Stimulated activated CD8-positive, alpha-beta memory T cell treated with anti-CD3 and anti-CD28 coated beads, Interleukin-4, amount 100 ng/mL, for 1 hour (primary cell): ENCODE measurements at places on chromosomes 4 and X.
A peak's percentile ranks its signal among the peaks of the same experiment; 100 is the strongest.

GRCh38 chr4:128574706-128575105, 234.8 kb upstream of the JADE1 start:
- DNase-seq, result peak; percentile 26

DNA sequence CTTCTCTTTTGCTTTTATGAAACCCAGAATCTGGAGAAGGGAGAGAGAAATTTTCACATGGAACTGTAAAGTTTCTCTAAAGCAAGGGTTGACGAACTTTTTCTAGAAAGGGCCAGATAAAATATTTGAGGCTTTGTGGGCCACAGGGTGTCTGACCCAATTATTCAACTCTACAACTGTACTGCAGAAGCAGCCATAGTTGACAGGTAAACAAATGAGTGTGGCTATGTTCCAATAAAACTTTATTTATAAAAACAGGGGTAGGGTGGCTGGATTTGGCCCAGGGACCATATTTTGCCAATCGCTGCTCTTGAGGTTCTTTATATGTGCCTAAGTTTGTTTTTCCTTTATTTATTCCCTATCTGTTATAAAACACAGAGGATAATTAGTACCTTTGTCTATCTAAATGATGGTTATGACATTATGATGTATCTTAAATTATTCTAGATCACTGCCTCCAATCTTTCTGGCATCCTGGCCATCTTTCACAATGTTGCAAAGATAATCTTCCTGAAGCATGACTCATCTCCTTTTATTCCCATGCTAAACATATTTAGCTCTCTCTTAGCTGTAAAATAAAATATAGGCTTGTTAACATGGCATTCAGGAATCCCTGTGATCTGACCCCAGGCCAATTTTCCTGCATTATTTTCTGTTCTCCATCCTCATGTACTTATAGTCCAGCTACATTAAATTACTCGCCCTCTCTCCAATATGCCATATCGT, 106.8 kb upstream of the CBLL2 start:
- DNase-seq, result no peak

GRCh38 chr4:53424280-53424679, 46.8 kb downstream of the FIP1L1 start:
- DNase-seq, result no peak

DNA sequence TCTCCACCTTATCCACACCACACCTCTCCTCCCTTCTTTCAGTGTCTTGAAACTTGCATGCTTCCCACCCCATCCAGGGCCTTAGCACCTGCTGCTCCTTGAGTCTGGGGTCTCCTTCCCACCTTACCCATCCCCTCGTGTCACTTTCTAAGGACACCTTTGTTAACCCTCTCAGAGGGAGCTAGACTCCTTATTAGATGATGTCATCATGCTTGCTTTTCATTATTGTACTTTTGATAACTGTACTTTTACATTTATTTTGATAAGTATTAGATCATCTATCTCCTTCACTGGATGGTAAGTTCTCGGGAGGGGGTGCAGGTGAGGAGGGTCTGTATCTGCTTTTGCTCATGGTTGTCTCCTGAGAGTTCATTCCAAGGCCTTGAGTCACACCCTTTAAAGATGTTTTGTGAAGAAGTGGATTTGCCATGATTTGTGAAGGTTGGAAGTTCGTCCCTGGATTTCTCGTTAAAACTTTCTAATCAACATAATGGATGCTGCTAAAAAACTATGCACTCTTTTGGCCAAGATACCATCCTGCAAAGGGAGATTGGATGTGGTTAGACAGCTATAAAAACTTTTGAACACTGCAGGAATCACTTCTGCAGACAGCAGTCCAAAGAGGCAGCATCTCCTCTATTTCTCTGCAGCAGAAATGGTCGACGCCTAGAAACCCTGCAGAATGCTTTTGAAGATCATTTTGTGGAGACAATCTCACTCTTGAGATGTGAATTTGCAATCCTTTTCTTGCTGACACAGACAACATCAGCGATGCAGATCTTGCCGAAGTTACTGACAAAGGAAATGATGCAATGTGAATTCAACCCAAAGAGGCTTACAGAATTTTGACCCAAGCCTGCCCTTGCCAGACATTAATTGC, 69.6 kb downstream of the ENPP6 start:
- no peak for DNase-seq

DNA sequence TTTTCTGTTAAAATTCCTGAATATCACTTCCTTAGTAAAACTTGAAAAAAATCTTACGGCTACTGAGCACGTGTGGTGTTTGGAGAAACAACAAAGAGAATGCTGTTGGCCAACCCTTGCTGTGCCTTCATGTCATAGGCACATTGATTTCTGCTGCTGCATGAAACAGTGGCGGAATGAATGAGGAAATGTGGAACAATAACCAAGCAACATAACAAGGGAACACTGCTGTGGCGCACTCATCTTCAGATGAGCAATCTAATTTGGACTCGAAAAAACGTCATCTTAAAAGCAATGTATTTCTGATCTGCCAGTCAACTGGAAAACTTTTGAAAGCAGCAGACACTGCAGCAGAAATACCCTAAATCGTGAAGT, 51.4 kb downstream of the PROM1 start:
- no peak for DNase-seq

DNA sequence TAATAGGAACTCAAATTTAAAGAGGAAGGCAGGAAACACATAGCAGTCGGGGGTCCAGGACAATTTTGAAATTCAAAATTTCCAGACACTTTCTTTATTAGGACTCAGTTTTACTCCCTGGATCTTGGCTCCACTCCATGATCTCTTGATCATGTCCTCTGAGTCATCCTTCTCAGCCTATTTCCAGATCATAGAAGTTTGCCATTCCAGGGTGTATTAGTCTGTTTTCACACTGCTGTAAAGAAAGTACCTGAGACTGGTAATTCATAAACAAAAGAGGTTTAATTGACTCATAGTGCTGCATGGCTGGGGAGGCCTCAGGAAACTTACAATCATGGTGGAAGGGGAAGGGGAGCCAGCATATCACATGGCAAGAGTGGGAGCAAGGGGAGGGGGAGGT, 564.7 kb upstream of the ACTRT1 start:
- DNase-seq, result no peak

GRCh38 chrX:13283512-13283911, 36.3 kb downstream of the ATXN3L start:
- DNase-seq, result no peak

DNA sequence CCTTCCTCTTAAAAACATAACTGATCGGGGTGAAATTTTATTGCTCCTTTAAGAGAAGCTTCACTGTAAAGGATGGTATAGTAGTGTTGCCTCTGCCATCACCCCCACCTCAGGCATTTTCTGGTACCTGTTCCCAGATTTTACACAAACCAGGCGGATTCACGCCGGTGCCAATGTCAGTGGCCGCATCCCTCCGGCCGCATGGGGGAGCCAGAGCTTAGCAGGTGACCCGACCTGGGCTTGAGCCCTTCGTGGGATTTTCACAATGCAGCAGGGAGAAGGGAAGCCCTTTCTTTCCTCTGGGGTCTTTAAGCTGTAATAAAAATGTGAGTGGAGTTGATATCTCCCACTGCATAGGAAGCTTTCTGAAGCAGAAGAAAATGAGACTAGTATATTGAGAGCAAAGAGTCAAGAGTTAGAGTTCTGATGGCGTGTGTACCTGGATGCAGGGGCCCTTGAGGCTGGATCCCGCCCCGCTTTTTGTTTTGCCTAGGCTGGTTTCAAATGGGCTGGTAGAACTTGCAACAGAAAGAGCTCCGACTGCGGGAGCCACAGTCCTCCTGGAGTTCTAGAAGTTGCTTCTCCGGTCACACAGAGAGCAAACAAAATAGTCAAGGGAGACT, 59.4 kb downstream of the POLR2B start:
- no peak for DNase-seq

- DNase-seq, result no peak
Measured at GRCh38 chr4:6414578-6414977, 57.8 kb downstream of the PPP2R2C start.

GRCh38 chrX:74421740-74422352, 553 bp downstream of the SLC16A2 start:
- DNase-seq, result no peak

- no peak for DNase-seq
Measured at GRCh38 chr4:25592736-25593135, 62.9 kb upstream of the SLC34A2 start.

- no peak for DNase-seq
Measured at GRCh38 chrX:118589227-118589626, 93.6 kb downstream of the DOCK11 start.

- DNase-seq, result no peak
Measured at GRCh38 chr4:26860922-26861433, 337 bp downstream of the STIM2 start.

DNA sequence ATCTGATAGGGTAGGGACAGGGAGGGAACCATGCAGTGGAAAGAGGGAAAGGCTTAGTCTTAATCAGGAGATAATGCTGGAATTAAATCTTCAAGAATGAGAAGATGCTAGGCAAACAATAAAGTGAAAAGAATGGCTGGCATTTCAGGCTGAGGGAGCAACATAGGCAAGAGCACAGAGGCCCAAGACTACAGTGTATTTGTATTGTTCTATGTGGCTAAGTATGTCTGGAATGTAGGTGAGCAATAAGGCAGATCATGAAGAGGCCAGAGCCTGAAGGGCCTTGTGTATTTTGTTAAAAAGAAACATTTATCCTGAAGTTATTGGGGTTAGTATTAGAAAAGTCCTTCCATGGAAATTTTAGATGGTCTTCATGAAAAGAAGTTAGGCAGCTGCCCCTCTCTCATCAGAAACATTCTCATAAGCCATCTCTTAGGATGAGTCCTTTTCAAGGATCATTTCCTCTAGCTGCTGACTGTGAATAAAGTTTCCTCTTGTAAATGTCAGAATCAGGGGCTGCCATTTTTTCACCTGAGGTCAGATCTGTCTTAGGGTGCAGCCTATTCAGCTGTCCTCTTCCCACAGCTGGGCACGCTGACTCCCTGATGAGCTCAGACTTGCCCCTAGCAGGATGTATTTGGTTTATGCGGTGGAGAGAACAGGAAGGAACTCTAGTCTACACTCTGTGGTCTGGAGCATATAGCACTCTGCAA, 46.3 kb downstream of the ATP10D start:
- DNase-seq, result peak; percentile 24

GRCh38 chrX:17622331-17622730, 115.0 kb upstream of the SCML1 start:
- no peak for DNase-seq

DNA sequence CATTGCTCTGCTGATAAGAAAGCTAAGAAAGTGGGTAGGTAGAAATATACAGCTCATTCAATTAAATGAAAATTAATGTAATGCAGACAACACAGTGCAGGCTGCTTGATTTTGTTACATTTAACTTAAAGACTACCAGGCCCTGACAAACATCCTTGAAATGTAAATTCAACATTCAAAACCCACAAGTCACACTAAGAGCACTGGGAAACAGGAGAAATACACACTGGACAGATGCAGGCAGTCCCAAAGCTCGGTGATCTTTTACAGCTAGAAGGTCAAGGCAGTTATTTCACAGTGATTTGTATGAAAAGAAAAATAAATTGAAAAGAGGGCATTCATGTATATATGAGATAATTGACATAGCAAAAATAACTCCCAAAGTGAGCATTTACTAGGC, 94.3 kb upstream of the PLAC1 start:
- no peak for DNase-seq

GRCh38 chr4:8030121-8030781, 90.6 kb upstream of the AFAP1 start:
- DNase-seq, result no peak

DNA sequence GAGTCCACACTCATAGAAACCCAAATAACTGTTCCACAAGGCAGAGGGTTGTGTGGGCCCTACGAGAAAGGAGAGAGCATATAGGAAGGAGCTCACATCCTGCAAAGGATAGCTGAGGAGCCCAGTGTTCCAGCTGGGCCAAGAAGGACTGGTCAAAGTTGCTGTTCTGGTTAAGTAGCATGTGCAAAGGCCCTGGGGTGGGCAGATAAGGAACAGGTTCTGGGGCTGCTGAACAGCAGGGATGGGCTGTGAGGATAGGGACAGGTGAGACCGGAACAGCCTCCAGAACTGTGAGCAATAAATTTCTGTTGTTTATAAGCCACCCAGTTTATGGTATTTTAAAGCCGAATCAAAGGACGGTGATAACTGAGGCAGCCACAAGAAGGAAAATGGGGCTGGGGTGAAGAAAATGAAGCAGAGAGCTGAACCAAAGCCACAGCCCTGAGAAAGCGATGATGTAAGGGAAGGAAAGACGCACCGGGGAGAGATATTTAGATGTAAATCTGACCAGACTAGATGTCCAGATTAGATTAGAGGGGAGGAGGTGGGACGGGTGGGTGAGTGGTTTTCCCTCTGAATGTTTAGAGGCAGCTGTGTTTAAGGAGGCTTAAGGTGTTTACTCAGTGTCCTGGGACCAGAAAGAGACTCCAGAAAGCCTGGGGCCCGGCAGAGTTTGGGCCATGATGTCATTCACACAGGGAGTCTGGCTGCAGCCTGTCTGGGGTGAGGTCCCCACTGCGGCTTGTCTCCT, 180.8 kb upstream of the BCOR start:
- DNase-seq, result peak; percentile 50

- DNase-seq, result no peak
Measured at GRCh38 chr4:86141161-86141560, 218.7 kb downstream of the MAPK10 start.

DNA sequence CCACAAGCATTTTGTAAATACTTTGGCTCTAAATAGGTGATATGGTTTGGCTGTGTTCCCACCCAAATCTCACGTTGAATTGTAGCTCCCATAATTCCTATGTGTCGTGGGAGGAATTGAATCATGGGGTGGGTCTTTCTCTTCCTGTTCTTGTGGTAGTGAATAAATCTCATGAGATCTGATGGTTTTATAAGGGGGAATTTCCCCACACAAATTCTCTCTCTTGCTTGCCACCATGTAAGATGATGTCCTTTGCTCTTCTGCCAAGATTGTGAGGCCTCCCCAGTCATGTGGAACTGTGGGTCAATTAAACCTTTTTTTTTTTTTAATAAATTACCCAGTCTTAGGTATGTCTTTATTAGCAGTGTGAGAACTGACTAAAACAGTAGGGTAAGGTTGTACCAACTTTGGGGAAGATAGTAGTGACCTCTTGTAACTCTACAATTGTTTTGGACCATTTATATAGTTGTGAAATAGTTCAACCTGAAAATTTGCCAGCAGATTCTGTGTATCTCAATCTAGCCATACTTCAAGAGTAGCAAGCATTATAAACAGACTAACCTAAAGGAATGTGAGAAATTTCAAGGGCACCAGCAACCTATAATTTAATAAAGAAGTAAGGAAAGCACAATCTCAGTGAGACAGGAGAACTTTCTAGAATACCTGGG, 727.8 kb downstream of the GRID2 start:
- DNase-seq, result no peak

DNA sequence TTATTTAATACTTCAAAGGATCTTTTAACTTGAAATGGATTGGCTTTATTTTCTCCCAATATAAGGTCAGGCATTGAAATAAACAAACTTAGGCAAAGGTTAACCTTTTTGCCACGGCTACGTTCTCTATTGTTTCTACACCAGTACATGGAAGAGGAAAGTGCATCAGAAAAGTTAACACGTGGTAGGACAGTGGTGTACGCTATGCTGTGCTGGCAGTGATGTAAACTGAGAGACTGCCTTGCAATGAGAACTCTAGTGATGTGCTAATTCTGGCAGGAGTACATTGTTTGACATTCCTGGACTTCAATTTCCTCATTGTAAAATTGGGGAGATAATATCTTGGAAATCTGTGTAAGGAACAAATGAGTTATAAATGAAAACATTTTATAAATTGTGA, 208.2 kb downstream of the TMA16 start:
- no peak for DNase-seq

- no peak for DNase-seq
Measured at GRCh38 chr4:703336-704197, 2.1 kb upstream of the PCGF3 start.

GRCh38 chr4:98170035-98170434, 26.8 kb upstream of the STPG2 start:
- no peak for DNase-seq
